ENCODE measurements at places on chromosomes 6 and 20.

- no peak for DNase-seq
These were observed 12.6 kb upstream of the UBR2 start for GRCh38 chr6:42551217-42551616.

- DNase-seq, result no peak
These were observed 7.6 kb upstream of the HLA-DOA start for GRCh38 chr6:33017018-33017417.

GRCh38 chr20:63748070-63748933 lies 8.7 kb downstream of the SLC2A4RG start:
- no peak for DNase-seq

GRCh38 chr6:139278190-139278589 lies 13.6 kb downstream of the TXLNB start:
- no peak for DNase-seq

DNA sequence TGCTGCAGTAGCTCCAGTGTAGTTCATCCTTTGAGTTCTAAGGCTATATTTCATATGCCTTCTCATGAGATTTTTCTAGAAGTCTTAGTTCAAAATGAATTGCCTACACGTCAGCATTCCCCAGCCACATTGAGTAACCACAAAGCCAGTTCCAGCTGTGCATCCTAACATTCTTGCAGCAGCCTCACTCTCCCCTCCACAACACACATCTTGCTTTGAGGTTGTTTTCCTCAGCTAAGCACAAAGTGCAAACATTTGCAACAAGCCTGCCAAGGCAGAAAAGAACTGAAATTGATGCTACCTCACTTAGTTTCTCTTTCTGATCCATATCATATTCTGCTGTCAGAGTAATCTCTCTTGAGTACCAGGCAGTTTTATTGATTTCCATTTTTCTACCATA lies 160.7 kb upstream of the KCNQ5 start:
- DNase-seq, result no peak

DNA sequence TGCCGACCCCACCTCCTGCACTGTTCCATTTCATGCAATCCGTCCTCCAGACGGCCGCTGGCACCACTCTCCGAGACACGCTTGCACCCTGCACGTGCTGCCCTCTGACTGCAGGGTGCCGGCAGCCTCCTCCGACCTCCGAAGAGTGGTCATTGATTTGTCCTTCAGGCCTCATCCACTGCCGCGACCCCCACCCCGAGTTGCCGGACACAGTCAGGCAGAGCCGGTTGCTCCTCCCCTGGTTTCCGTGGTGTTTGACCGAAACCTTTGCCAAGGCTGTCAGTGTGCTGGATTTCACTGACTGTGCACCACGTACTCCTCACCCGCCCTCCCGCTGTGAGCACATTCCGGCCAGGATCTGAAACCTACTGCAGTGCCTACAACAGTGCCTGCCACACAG lies 156.4 kb upstream of the PDE10A start:
- no peak for DNase-seq

- no peak for DNase-seq
These were observed 2.7 kb upstream of the DTD1 start for GRCh38 chr20:18585134-18585533.

- no peak for DNase-seq
These were observed 169.7 kb downstream of the ATXN1 start for GRCh38 chr6:16591396-16592222.

DNA sequence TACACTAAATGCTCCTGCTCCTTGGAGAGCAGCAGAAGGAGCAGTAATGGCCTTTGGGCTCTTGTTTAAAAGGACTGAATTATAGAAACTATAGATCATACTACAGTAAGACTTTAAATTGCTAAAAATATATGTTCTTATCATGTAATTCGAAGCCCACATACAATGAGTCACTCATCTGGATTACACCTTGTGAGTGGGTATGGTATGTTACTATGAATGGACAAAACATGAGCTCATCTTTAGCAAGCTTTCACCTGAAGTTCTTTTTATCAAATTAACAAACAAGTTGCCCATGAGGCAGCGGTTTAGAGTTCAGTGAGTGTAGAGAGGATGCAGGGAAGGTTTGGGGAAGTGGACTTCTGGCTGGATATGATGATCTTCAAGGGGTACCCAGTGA lies 114.4 kb upstream of the CCN2 start:
- no peak for DNase-seq

GRCh38 chr6:6003621-6004366 lies 2.9 kb downstream of the NRN1 start:
- DNase-seq, result peak; percentile 76

GRCh38 chr6:44062771-44063560 lies 64.3 kb downstream of the MRPL14 start:
- peak; percentile 58 for DNase-seq

DNA sequence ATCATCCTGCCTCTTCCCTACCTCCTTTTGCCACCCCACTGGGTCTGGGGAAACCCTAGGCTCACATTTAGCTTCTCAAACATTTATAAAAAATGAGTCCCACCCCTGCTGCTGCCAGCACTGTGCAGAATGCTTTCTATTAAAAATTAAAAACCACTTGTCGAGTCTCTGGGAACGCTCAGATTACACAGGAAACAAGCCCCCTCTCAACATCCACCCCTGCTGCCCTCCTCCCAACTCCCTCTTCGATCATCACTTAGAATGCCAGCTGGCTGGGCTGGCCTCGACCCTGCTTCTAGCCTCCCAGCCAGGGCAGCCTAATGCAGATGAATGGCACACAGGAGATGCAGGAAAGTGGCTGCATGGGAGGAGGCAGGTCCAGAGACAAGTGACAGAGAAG lies 75.8 kb downstream of the CDH22 start:
- DNase-seq, result no peak

DNA sequence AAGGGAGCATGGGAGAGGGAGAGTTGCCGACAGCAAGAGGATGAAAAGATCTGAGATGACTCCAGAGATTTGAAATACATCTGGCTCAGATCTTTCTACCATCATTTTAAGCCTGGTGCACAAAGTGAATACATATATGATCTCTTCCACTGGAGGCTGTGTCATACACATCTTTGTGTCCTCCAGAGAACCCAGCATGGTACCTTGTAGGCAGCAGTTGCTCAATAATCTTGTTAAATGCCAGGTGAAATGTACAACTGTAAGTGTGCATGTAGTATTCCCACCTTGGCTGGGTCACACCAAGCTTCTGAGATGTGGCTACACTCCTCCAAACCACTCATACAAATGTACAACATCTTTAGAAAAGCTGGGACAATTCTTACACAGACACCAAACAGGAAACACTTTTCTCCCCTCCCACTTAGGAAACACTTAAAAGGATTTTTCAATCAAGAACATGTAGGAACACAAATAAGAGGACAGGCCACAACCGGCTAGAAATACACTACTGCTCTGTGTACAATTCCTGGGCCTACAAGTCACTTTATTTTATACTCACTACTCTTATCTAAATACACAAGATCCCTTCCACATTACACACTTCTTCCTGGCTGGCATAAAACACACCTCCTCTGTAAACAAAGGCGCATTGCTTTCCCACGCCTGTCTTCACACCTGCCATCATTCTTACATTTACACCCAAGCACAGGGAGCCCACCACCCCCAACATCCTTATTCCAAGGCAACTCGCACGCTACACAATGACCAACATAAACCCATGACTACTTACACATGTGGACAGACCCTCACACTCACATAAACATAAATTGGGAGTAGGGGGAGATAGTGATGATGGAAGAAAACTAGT lies 3.8 kb upstream of the IER3 start:
- DNase-seq, result peak; percentile 96

DNA sequence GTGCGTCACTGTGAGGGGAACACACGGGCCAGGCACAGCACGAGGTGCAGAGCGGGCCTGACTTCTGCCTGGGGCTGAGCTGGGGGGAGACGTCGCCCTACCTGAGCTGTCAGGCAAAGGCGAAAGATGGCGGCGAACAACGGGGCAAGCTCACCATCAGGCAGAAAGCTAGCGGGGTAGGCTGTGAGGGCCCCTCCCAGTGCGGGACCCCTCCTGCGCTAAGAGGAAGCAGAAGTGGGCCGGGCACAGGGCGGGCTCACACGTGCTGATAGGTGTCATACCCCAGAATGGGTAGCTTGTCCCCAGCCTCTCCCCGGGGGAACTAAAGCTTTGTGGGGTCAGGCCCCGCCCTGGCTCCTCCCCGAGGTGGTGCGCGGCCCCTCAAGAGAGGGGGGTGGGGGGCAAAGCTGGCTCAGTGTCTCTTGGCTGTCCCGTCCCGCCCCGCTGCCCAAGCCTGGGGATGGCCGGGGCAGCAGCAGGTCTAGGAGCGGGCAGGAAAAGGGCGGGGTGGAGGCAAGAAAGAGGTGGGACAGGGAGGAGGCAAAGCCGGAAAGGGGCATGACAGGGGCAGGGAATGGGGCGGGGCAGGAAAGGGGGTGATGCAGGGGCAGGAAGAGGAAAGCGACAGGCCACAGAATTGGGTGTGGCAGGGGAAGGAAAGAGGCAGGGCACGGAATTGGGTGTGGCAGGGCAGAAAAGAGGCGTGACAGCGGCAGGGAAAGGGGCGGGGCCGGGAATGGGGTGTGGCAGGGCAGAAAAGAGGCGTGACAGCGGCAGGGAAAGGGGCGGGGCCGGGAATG lies 14.7 kb downstream of the UCKL1 start:
- peak; percentile 49 for DNase-seq

GRCh38 chr6:166025149-166025898 lies 142.3 kb downstream of the TBXT start:
- DNase-seq, result no peak
